Left hindlimb (tissue), 1 donor: ENCODE measurements at places on chromosomes 4 and X.

DNA sequence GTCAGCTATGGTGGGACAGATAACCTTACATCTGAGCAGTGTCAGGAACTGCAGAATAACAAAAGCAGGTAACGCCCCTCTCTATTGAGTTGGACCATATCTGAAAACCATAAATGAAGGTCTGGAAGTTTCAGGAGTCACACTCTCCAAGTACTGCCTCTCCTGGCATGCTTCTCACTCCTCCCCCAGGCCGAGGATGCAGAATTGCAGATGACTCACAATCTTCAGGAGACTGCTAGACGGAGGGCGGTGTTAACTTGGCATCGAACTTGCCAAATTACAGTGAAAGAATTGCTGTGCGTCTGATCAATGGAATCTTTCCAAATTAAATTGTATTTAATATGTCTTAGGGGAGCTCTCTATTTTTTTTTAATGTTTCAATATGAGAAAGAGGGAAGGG lies 67.1 kb upstream of the TRIM2 start:
- DNase-seq, result peak; percentile 69

GRCh38 chr4:53962516-53963225 lies 101.7 kb downstream of the CHIC2 start:
- DNase-seq, result no peak

GRCh38 chrX:147838465-147839131 lies 73.1 kb upstream of the FMR1 start:
- DNase-seq, result no peak

GRCh38 chrX:73765776-73766430 lies 202.9 kb downstream of the CHIC1 start:
- no peak for DNase-seq

DNA sequence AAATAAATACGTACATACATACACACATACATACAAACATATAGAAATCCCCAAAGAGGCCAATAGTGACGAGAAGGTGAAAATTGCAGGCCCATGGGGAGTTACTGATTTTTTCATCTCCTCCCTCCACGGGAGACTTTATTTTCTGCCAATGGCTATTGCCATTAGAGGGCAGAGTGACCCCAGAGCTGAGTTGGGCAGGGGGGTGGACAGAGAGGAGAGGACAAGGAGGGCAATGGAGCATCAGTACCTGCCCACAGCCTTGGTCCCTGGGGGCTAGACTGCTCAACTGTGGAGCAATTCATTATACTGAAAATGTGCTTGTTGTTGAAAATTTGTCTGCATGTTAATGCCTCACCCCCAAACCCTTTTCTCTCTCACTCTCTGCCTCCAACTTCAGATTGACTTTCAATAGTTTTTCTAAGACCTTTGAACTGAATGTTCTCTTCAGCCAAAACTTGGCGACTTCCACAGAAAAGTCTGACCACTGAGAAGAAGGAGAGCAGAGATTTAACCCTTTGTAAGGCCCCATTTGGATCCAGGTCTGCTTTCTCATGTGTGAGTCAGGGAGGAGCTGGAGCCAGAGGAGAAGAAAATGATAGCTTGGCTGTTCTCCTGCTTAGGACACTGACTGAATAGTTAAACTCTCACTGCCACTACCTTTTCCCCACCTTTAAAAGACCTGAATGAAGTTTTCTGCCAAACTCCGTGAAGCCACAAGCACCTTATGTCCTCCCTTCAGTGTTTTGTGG lies 180.7 kb downstream of the AR start:
- DNase-seq, result no peak

DNA sequence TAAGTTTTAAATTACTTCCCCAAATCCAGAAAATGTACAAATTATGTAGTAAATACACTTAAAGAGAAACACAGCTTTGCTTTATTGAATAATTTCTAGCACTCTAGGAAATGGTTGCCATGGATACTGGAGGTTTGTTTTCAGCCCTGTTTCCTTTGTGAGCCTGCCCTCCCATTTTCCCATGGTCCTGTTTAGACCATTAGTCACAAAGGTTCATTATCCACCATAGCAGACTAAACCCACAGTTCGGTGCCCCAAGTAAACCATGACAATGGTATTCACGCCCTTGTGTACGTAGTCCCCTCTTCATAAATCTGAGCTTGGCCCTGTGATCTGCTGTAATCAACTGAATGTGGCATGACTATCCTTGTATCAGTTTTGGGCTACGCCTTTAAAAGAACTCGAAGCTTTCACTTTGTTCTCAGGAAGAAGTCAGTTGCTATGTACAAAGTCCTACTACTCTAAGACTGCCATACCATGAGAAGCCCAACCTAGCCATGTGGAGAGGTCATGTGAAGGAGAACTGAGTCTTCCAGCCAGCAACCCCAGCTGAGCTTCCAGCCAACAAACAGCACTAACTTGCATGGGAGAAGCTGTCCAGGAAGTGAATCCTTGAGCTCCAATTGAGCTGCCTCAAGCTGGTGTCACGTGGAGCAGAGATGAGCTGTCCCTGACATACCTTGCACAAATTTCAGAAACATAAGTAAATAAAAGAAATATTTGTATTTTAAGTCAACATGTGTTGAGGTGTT lies 300.4 kb downstream of the LDB2 start:
- DNase-seq, result no peak

DNA sequence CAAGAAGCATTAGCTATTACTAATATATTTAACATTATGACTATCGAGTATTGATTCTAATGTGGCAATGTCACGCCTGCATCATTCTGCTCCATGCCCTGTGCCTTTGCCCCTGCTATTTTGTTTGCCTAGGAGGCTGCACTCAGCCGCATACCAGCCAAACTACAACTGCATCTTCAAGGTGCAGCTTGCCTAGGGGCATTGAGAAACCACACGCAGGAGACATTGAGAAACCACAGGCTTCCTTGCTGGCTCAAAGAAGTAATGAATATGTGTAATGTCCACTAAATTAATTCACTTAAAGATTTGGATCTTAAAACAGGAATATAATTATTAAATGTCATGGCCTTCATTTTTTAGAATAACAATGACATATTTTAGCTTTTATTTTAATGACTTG lies 683.6 kb upstream of the TENM3 start:
- DNase-seq, result no peak

- DNase-seq, result no peak
Observed at GRCh38 chr4:45679411-45679810, 444.4 kb downstream of the GABRG1 start.

- DNase-seq, result no peak
Observed at GRCh38 chr4:8328456-8328855, 58.9 kb downstream of the HTRA3 start.
